ENCODE measurements at places on chromosomes 5 and 9.

DNA sequence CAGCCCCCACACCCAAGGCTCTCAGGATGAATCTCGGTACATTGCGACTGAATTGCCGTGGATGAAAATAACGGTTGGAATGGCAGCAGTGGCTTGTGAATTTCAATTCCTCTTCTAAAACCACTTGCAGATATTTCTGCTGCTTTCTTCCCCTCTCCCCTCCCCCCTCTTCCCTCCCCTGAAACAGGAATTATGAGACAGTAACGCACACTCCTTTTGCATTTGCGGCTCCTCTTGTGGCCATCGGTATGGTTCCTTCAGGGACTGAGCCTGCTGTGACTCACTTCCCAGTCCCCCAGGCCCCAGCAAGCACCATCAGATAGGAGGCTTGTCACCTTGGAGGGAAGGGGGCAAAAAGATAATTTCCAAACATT is 9.7 kb downstream of the DCANP1 start:
- no peak for DNase-seq

DNA sequence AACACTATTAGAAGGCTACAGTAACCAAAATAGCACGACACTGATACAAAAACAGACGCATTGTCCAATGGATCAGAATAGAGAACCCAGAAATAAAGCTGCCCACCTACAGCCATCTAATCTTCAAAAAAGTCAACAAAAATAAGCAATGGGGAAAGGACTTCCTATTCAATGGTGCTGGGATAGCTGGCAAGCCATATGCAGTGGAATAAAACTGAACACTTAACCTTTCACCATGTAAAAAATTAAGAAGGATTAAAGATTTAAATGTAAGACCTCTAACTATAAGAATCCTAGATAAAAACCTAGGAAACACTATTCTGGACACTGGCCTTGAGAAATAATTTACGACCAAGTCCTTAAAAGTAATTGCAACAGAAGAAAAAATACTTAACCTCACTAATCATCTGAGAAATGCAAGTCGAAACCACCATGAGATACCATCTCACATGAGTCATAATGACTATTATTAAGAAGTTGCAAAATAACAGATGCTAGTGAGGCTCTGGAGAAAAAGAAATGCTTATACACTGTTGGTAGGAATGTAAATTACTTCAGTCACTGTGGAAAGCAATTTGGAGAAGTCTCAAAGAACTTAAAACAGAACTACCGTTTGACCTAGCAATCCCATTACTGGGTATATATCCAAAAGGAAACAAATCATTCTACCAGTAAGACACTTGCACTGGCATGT is 203.3 kb upstream of the CDH9 start:
- DNase-seq = peak; percentile 95

DNA sequence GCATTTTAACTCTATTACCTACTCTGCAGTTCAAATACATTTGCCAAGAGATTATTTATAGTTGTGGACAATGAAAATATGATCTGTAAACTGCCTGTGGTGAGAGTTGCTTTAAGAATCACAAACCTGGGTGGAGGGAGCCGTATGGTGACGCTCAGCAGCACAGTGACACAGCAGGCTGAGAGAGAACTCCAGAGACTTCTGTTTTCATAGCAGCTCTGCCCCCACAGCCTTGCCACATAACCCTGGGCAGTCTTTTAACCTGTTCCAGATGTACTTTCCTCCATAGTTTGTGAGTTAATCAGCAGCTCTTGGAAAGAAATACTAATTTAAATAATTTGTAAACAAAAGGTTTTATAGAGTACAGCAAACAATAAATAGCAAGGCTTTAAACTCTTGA is 450.5 kb downstream of the ELAVL2 start:
- no peak for DNase-seq

GRCh38 chr5:90897618-90898017 is 339.0 kb downstream of the ADGRV1 start:
- no peak for DNase-seq

DNA sequence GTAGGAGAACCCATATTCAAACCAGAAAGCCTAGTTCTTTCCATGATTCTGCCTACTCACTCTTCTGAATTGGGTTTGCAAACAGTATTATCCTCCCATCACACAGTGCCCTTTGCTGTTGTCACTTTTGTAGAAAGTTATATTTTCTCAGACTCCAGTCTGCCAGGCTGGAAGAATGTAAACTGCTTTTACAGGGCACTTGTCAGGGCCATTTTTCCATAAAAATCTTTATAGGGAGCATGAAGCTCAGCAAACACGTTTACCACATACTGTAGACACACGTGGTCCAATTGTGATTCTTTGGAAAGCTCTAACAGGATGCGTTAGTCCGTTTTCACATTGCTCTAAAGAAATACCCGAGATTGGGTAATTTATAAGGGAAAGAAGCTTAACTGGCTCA is 204.0 kb downstream of the KCNN2 start:
- DNase-seq = no peak

DNA sequence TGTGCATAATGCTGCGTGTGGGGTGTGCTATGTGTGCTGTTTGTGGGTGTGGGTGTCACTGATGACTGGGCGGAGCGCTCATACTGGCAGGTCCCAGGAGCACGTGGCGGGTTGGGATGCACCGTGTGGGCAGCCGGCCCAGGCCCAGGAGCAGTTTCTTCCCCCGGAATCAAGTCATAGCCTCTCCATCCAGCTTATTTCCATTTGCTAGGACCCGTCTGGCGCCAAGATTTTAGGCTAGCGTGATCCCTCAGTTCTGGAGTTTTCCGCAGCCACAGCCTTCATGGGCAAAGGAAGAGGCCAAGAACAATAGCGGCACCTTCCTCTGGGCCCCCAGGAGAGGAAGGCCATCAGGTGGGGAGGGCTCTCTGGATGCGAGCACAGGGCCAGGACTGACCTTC is 43.3 kb upstream of the NEURL1B start:
- DNase-seq = no peak

- no peak for DNase-seq
Measured at GRCh38 chr9:123120131-123120530, 86.7 kb downstream of the GPR21 start.

DNA sequence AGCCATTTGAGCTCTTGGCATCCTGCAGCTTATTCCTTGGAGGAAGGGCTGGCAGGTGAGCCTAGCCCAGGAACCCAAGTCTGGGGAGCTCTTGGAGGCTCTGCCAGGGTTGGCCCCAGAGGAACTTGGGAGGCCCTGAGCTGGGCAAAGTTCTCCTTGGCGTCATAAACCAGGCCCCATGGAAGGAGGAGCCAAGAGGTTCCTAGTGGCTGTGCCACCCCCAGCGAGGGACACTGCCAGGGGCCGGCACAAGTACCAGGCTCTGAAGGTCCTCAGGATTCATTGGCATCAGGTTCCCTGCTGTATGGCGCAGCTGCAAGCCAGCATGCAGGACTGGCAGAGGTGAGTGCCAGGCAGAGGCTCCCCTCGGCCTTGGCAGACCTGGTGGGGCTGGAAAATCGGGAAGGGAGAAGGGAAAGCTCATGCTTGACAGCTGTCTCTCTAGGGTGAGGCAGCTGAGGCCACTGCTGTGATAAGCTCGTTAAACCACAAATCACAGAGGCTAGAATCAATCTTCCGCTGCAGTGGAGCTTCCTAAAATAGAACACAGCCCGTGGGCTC is 54.6 kb upstream of the SYNPO start:
- DNase-seq = no peak

- DNase-seq = peak; percentile 88
Measured at GRCh38 chr9:136693490-136694162, 6.4 kb upstream of the AGPAT2 start.

DNA sequence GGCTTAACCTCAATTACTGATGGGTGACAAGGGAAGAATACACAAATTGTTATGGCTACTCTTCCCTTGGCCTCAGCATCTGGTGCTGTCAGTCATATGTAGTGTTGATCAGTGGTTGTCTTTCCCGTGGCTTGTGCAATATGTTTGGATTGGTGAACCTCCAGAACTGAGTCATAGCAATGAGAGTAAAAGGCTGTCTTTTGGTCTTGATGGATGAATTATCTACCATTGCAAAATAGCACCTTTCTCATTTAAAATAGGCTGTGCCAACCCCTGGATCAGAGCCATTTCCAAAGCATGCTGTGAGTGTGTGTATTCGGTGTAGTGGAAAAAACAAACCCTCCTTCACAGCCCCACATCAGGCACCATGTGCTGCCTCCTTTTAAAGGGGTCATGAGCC is 14.6 kb upstream of the F2R start:
- peak; percentile 97 for DNase-seq

DNA sequence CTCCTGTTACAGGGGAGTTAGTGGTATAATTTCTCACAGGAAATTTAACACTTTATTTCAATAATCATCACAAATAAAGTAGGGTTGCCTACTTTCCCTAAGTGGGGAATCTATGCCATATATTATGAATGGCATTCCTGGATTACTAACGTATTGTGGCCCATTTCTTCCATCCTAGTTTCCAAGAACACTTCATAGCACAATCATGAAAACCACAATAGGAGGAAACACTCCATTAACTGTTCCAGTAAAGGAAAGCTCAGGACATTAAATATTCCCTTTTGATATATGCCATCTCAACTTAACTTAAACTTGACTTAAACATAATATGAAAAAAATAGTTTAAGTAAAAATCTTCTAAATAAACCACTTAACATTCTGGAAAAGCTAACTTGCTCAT is 2.1 kb downstream of the CPLANE1 start:
- no peak for DNase-seq

GRCh38 chr9:99106044-99106375 is 1.1 kb downstream of the TGFBR1 start:
- DNase-seq = no peak

- DNase-seq = peak; percentile 30
Measured at GRCh38 chr5:317086-317811, 4.3 kb upstream of the AHRR start.

DNA sequence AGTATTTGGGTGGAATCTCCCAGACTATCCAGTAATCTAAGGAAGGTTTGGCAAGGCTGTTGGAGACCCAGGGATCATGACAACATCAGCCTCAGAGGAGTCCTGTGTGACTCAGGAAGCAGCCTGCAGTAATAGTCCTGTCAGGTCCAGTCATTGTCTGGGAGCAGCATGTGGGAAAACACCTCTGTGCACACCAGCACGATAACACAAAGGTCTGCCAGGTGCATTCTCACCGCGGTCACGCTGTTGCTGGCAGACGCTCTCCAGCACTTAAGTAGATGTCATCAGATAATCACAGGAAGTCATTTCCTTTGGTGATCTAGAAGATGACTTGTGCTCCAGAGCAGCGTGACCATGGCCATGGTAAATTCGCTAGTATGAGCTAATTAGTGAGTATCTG is 99.2 kb upstream of the IQGAP2 start:
- DNase-seq = peak; percentile 93

DNA sequence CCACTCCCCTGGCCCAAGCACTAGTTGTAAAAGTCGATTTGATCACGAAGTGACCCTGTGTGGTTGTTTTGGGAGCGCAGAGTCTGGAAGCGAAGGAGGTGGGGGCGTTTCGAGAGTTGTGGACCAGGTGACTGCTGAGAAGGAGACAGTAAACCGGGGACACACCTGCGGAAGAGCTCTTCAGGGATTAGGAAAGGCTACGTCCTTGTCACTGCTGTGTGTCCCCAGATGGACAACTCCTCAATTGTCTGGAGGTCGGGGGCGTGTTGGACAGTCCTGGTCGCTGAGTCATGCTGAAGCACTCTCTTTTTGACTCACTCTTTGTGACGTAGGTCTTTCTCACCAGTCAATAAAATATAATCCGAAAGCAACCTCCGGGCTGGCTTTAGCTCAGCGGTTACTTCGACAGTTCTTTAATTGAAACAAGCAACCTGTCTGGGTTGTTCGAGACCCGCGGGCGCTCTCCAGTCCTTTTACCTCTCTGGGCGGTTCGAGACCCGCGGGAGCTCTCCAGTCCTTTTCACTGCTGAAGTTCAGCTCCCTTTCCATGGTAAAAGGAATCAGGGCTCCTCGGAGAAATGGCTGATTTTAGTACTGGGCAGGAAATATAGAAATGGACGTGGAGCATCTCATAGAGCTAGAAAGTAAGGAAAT is 10.8 kb downstream of the ZMAT2 start:
- peak; percentile 97 for DNase-seq

DNA sequence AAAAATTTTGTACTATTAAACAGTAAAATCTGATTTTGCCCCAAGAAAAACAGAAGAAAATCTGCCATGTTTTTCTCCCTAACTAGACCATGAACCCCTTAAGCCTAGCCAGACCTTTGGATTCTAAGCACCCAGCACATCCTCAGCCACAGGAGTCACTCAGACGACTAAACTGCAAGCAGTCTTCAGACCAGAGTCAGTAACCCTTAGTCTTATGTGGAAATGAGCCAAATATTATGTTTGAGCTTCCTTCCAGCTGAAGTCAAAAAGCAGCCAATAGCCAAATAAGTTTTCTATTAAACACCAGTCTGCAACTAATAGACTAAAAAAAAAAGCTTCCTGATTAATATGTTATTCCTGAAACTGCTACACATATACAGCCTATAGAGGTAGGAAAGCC is 47.4 kb downstream of the GOLPH3 start:
- no peak for DNase-seq

GRCh38 chr5:126192226-126192625 is 231.0 kb upstream of the GRAMD2B start:
- DNase-seq = no peak

DNA sequence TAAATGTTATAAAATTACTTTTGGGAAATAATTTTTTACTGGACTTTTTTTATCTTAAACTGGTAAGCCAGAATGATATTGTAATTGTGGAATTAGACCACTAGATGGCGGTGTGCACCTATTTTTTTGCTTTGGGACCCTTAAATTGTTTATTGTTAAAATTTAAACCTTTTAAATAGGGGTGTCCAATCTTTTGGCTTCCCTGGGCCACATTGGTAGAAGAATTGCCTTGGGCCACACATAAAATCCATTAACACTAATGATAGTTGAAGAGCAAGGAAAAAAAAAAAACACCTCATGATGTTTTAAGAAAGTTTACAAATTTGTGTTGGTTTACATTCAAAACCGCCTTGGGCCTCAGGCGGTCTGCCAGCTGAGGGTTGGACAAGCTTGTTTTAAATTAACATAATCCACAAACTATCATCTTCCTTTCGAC is 28.4 kb upstream of the GADD45G start:
- DNase-seq = no peak

GRCh38 chr9:110812886-110813285 is 144.3 kb downstream of the MUSK start:
- DNase-seq = no peak

- DNase-seq = peak; percentile 81
Measured at GRCh38 chr9:114779352-114779845, 26.4 kb downstream of the TNFSF15 start.

- no peak for DNase-seq
Measured at GRCh38 chr5:133602835-133603380, 9.4 kb downstream of the FSTL4 start.

GRCh38 chr9:75893106-75893505 is 2.6 kb downstream of the PCSK5 start:
- peak; percentile 41 for DNase-seq

DNA sequence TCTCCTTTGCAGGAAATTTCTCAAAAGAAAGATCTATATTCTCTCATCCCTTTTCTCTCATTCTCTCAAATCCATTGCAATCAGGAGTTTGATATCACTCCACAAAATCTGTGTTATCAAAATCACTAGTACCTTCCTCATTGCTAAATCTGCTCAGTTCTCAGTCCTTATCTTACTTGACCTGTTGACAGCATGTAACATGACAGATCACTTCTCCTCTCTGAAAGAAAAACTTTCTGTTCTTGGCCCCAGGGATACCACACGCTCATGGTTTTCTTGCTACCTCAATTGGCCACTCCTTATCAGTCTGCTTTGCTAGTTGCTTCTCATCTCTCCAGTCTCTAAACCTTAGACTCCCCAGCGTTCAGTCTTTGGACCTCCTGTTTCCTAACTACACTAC is 22.1 kb downstream of the SRP19 start:
- DNase-seq = no peak

- no peak for DNase-seq
Measured at GRCh38 chr9:123680352-123680751, 249.6 kb downstream of the DENND1A start.

- DNase-seq = no peak
Measured at GRCh38 chr9:134842321-134842720, 38.3 kb upstream of the FCN2 start.

Data from mammary epithelial cell (primary cell).